ENCODE measurements at places on chromosomes 16 and 17.

- DNase-seq: peak; percentile 59
These were observed 23.8 kb upstream of the SLC12A3 start for GRCh38 chr16:56841233-56841632.

- DNase-seq: no peak
These were observed 6.6 kb downstream of the UTS2R start for GRCh38 chr17:82377924-82378740.

GRCh38 chr17:951325-952132 is 28.0 kb downstream of the NXN start:
- DNase-seq: peak; percentile 97

GRCh38 chr17:79087428-79088143 is 13.0 kb downstream of the ENGASE start:
- peak; percentile 37 for DNase-seq

GRCh38 chr16:2663553-2664546 is 18.5 kb upstream of the KCTD5 start:
- peak; percentile 82 for DNase-seq

DNA sequence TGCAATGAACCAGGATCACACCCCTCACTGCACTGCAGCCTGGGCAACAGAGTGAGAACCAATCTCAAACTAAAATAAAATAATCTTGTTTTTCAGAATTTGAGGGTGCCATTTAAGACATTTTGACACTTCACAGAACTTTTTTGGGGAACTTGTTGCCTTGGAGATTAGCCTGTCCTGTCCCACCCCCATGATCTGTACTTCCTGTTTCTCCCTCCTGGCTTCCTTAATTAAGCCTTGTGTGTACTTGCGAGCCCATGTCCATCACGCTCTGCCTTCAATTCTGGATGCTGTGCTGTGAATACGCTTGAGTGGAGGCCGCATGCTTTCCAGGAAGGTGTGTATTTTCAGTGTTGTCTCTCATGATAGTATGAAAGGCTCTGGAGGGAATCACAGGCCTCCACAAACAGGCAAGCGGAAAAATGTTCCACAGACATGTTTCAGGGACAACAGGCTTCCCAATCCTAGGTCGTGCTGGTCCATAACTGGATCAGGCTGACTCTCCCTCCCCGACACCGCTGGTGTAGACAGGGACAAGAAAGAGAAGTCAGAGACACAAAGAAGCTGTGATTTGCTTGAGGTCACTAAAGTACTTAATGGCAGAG is 56.9 kb downstream of the NOS2 start:
- DNase-seq: no peak

GRCh38 chr16:78996790-78997189 is 603.7 kb downstream of the MAF start:
- DNase-seq: no peak

GRCh38 chr16:24670623-24671454 is 58.6 kb upstream of the TNRC6A start:
- DNase-seq: peak; percentile 88
